Stimulated activated naive CD4-positive, alpha-beta T cell (primary cell): ENCODE measurements at places on chromosomes 7 and 10.

GRCh38 chr7:155401231-155401630 is 56.7 kb upstream of the EN2 start:
- no peak for DNase-seq

GRCh38 chr7:9711259-9711918 is 1262.3 kb upstream of the PHF14 start:
- no peak for DNase-seq

GRCh38 chr7:36916619-36917018 is 192.3 kb upstream of the AOAH start:
- no peak for DNase-seq

- DNase-seq = no peak
These were observed 187.9 kb downstream of the PTPRN2 start for GRCh38 chr7:158399762-158400161.

GRCh38 chr7:29327455-29327854 is 132.9 kb downstream of the CHN2 start:
- no peak for DNase-seq

DNA sequence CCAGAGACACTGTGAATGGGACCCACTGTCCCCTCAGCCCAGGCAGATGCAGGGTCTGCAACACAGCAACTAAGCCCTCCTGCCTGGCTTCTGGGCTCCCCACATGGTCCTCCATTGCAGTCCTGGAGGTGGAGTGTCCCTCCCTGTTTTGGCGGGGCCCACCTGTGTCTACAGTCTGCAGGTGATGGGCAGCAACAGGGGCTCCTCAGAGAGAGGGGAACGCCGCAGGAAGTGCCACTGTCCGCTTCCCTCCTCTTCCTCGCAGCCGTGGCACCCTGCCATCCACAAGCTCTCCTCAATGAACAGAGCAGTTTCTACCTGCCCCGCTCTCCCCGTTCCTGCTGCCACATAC is 9.3 kb downstream of the CAMK2G start:
- no peak for DNase-seq

DNA sequence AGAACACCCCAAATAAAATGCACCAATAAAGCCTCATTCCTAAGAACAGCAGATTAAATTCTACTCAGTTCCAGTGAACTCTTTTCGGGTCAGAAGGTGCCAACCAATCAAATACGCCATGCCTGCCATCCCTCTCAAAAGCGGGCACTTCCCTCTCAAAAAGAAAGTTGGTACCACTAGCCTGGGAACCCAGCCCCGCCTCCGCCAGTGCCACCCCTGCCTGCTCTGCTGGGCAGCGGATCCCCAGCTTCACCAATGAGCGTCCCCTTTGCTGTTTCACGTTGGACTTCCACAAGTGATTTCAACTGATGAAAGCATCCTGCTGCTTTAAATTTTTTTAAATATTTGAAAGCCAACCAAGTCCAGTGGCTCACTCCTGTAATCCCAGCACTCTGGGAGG is 33.2 kb upstream of the PROSER2 start:
- no peak for DNase-seq

- DNase-seq = peak; percentile 40
These were observed 1.4 kb downstream of the MXI1 start for GRCh38 chr10:110208614-110209453.

DNA sequence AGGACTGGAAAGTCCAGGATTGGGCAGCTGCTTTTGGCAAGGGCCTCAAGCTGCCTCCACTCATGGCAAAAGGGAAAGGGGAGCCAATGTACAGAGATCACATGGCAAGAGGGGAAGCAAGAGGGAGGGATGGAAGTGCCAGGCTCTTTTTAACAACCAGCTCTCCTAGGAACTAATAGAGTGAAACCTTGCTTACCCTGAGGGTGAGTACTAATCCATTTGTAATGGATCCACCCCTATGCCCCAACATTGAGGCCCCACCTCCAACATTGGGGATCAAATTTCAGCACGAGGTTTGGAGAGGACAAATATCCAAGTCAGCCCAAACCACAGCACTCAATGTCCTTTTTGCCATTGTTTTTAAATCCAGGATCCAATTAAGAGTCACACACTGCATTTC is 12.5 kb downstream of the HABP2 start:
- DNase-seq = no peak

DNA sequence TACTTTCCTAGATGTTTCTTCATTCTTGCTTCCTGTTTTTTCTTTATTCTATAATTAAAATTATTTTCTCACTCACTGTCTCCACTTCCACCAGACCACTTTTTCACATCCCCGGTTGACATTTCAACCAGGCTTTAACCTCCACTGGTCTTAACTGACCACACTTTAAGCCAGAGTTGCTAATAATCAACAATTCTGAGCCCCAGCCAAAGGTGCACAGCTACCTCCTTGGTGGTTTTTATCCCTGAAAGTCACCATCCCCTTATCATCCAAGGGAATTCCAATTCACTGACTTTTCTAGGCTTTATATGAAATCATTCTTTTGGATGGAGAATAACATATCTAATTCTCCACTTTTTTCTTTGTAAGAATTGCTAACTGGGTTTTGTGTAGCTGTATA is 138.9 kb downstream of the FRMD4A start:
- no peak for DNase-seq

DNA sequence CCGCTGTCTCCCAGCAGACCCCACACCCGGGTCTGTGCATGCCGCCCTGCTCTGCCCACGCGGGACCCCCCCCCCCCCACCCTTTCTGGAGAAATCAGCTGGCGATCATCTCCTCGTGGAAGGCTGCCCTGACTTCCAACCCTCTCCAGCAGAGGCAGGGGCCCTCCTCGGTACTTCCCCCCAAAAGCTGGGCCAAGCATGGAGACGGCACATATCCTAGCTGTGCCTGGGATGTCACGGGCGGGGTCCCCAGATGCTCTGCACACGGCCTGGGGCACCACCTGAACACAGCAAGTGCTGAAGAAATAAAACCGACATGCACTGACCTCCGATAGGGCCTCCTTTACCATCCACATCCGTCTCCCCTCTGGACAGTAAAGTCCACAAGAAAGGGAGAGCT is 96.0 kb downstream of the DIP2C start:
- no peak for DNase-seq

- no peak for DNase-seq
These were observed 302.2 kb downstream of the ADARB2 start for GRCh38 chr10:1434912-1435692.

DNA sequence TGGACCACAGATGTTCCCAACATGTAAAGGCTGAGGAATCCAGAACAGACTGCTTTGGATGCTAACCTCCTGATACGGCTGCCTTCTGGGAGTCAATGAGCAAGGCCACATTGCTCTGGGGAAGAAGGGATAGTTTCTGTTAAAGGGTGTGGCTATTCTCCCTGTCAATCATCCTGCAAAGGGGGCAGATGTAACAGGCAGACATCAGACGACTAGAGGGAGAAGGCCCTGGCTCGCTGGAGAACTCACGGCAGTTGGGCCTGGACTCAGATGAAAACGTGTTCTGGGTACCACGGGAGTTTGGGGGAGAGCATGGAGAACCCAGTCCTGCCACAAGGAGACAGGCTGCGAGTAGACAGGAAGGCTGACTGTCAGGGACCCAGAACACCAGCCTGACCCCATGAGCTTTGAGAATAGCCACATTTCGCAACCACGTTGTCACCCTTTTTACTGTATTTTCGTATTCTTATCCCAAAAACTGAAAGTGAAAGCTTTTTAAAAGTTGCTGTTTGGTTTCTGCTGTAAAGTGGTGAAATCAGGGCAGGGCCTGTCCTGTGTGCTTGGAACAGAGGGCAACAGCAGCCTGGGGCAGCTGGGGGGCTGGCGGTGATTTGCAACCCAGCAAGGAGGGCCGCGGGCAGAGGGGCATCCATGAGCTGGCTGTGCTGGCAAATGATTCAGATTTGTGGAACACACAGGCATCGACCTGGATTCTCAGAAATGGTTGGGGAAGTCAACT is 95.3 kb downstream of the MYOF start:
- DNase-seq = no peak

- DNase-seq = no peak
These were observed 138.7 kb downstream of the PTPN20 start for GRCh38 chr10:47049906-47050305.
